ENCODE measurements at places on chromosomes 1 and 21.
A peak's percentile ranks its signal among the peaks of the same experiment; 100 is the strongest.

GRCh38 chr1:188986745-188987417, 1490.8 kb downstream of the BRINP3 start:
- no peak for ATAC-seq

GRCh38 chr1:95309031-95309471, 75.0 kb downstream of the RWDD3 start:
- ATAC-seq: no peak

- no peak for ATAC-seq
Measured at GRCh38 chr1:208387908-208388811, 144.0 kb upstream of the PLXNA2 start.

- no peak for ATAC-seq
Measured at GRCh38 chr1:13763991-13764390, 64.0 kb downstream of the PRDM2 start.

DNA sequence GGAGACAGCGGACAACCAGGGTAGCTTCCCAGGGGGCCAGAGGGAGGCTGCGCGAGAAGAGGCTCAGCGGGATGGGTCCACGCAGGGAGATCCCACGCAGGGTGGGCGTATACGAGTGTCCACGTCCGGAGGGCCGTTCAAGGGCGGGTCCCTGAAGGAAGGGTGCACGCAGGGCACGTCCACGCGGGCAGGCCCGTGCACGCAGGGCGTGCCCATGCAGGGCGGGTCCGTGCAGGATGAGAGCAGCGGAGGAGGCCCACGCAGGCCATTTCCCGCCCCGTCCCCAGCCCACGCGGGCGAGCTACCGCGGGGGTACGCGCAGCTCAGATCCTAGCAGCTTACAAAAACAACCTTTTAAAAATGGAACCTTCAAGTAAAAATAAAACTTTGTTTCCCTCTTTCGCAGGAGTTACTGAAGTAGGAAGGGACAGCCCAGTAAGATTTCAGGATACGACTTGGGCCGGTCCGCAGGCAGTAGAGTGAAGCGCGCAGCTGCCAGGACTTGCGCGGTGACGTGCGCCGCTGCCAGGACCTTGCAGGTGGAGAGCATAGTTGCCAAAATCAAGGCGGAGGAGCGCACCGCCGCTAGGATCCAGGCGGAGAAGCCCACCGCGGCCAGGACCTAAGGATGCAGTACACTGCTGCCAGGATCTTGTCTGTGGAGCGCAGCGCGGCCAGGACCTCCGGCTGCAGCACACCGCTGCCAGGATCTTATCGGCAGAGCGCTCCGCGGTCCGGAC, 416 bp upstream of the RNF187 start:
- peak; percentile 70 for ATAC-seq

GRCh38 chr1:24195136-24195535, 8.0 kb upstream of the IFNLR1 start:
- peak; percentile 42 for ATAC-seq

DNA sequence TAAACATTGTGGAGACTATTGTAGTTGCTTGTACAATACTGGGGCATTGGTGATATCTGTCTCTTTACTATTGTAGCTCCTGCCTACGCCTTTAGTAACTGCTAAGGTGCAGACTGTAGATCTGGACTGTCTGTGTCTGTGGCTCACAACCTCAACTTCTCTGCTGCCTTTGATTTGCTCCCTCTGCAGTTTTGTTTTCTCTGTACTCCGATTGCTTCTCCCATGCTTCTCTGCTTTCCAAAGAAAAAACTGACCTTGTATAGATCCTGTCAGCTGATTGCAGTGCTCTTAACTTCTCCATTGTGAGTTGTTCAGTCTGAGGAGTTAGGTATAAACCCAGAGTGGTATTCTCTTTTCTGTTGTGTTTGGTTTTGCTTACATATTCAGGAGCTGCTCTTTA, 15.3 kb downstream of the MAGI3 start:
- no peak for ATAC-seq

DNA sequence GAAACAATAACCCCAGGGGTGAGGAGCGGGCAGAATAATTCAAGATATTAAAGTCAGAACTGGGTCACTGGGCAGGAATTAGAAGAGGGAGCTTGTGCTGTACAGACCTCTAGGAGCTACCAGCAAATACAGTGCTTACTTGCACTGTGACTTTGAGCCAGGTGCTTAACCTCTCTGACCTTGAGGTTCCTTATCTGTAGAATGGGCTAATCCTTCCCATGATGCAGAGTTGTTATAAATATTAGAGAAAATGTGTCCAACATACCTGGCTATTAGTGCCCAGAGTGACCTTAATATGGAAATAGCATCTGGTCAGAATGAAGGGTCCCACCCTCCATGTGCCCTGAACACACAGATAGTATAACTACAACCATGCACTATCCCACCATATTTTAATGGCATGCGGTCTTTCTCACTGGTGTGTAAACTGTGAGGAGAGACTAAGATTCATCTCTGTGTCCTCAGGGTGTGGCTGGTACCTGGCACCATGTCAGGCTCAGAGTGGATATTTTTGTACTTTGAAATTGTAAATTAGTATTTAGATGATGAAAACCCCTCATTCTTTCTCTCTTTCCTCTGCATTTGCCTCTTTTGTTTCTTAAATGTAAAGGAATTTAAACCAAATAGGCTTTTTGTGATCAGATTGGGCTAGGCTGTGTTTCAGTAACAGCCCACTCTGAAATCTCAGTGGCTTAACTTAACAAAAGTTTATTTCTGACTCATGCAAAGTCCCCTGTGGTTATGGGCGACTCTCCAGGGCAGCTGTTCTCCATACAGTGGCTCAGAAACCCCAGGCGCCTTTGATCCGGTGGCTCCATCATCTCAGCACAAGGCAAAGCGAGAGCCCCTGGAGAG, 60.0 kb upstream of the ROR1 start:
- no peak for ATAC-seq

GRCh38 chr1:6499296-6499695, 7.8 kb upstream of the PLEKHG5 start:
- ATAC-seq: no peak

GRCh38 chr1:53735261-53735660, 3.7 kb downstream of the GLIS1 start:
- ATAC-seq: no peak

GRCh38 chr1:68516066-68516465, 19.2 kb upstream of the DEPDC1 start:
- no peak for ATAC-seq
